ENCODE measurements at places on chromosomes 7 and 10.

DNA sequence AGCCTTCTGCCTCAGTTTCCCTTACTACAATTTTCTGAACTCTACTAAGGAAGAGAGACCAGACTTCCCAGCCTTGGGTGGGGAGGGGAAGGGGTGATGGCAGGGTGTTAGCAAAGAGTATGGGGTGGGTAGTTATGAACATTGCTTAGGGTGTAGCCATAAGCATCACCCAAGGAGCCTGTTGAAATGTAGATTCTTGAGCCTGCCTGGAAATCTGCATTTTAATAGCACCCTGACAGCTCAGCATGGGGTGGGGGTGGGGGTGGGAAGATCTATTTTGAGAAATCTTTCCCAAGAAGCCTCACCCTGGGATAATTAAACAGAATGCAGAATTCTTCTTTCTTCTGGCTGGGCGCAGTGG, 164.8 kb downstream of the NRF1 start:
- DNase-seq, result no peak

DNA sequence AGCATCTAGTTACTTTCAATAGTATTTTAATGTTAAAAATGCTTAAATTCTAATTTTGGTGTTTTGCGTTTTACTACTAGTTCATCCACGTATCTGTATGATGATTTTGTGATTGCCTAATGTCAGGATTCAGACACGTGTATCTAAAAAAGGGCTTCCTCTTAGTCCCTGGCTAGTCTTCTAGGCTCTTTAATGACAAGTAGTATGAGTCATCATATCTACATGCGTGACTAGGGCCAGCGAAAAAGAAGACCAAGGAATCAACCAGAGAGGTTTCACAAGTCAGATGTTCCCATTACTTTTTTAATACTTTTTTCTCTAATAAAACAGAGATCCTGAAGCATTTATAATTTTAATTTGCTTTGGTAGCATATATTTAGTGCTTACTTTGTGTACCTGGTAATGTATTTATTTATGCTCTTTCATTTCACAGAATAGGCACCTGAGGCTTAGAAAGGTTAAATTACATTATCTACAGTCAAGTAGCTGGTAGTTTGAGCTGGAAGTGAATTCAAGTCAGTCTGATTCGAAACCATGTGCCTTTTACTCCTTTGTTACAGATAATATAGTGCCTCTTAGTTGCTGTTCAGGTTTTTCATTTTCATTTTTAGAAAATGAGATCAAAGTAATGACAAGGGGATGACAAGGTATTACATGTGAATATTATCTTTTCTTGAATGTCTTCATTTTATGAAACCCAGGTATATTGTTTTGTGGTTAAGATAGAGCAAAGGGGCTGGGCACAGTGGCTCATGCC, 140.3 kb downstream of the FOXP2 start:
- DNase-seq, result peak; percentile 80

DNA sequence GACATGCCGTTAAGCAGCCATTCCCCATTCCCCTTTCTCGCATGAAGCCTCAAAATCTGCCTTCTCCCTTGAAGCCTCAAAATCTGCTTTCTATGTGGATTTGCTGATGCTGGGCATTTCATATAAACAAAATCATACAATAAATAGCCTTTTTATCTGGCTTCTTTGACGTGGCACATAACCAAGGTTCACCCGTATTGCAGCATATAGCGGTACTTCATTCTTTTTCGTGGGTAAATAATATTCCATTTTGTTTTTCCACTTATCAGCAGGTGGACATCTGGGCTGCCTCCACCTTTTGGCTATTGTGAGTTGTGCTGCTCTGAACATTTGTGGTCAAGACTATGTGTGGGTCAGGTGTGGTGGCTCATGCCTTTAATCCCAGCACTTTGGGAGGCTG, 57.0 kb downstream of the BRI3 start:
- no peak for DNase-seq

GRCh38 chr10:52216852-52217251, 97.2 kb upstream of the DKK1 start:
- DNase-seq, result peak; percentile 66

- peak; percentile 88 for DNase-seq
Observed at GRCh38 chr7:121449329-121449728, 53.2 kb upstream of the FAM3C start.

DNA sequence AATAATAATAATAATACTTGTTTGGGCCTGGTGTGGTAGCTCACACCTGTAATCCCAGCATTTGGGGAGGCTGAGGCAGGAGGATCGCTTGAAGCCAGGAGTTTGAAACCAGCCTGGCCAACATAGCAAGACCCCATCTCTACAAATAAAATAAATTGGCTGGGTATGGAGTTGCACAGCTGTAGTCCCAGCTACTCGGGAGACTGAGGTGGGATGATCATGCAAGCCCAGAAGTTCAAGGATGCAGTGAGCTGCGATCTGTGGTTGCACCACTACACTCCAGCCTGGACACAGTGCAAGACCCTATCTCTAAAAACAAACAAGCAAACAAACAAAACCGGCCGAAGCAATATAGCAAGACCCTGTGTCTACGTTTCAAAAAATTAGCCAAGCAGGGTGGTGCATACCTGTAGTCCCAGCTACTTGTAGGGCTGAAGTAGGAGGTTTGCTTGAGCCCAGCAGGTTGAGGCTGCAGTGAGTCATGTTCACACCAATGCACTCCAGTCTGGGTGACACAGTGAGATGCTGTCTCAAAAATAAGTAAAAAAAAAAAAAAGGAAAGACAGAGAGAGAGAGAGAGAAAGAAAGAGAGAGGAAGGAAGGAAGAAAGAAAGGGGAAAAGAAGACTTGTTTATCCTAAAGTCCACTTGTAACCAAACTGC, 85.6 kb upstream of the KDM7A start:
- no peak for DNase-seq

GRCh38 chr7:43274752-43275151, 162.3 kb downstream of the HECW1 start:
- DNase-seq, result no peak

DNA sequence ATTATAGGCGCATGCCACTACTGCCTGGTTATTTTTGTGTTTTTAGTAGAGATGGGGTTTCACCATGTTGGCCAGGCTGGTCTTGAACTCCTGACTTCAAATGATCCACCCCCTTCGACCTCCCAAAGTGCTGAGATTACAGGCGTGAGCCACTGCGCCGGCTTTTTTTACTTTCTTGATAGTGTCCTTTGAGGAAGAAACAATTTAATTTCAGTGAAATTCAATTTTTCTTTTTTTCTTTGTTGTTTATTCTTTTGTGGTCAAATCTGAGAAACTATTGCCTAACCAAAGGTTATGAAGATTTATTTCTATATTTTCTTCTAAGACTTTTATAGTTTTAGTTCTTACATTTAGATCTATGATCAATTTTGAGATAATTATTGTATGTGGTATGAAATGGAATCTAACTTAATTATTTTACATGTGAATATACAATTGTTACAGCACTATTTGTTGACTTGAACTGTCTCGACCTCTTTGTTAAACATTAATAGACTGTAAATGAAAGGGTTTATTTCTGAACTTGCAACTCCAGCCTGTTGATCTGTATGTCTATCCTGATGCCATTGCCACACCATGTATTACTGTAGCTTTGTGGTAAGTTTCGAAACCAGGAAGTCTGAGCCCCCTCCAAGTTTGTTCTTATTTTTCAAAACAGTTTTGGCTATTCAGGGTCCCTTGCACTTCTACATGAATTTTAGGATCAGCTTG, 19.8 kb upstream of the RASSF4 start:
- peak; percentile 11 for DNase-seq

DNA sequence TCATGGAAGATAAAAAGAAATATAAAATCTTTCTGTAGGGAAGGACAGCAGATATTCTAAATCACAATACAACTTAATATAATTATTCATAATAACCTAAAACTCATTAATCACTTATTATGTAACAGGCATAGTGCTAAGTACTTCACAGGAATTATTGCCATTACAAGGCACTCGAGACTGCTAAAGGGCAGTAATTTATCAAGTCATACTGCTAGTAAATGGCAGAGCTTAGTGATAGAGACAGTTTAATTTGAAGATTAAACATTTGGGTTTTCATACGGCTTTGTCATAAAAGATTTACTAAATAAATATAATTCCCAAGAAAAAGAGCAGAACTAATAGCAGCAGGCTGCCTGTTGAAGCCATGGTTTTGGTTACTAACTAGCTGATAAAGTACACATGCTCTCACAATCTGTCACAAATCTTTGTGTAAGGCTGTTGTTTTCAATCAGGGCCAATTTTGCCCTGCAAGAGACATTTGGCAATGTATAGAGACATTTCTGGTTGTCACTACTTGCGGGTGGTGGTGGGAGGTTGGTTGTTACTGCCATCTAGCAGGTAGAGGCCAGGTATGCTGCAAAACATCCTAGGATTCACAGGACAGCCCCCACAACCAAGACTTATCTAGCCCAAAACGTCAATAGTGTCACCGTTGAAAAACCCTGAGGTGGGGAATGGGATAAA, 233.3 kb upstream of the CACNA2D1 start:
- no peak for DNase-seq

GRCh38 chr7:28937103-28937502, 21.0 kb downstream of the TRIL start:
- DNase-seq, result no peak

- no peak for DNase-seq
Observed at GRCh38 chr7:154426778-154427177, 374.6 kb downstream of the DPP6 start.

DNA sequence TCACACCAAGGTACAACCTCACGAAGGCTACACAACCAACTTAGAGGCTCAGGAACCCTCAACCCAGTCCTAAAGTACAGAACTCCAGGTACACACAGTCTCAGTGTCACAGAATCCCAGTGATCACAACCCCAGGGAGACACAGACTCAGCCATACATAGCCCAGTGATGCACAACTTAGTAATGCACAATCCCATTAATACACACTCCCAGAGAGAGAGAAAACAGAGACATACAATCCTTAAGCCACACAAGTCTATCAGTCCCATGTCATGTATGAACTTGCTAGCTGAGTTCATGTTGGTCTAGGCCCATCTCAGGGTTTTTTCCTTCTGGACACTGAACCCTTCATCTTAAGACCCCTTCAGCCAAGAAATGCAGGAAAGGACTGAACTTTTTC, 4.6 kb downstream of the KCNIP2 start:
- DNase-seq, result no peak

- DNase-seq, result peak; percentile 80
Observed at GRCh38 chr10:99431190-99431760, 851 bp upstream of the GOT1 start.

GRCh38 chr10:132396494-132397035, 435 bp upstream of the PWWP2B start:
- DNase-seq, result peak; percentile 82

- DNase-seq, result peak; percentile 32
Observed at GRCh38 chr10:79320820-79321493, 26.3 kb upstream of the PPIF start.

DNA sequence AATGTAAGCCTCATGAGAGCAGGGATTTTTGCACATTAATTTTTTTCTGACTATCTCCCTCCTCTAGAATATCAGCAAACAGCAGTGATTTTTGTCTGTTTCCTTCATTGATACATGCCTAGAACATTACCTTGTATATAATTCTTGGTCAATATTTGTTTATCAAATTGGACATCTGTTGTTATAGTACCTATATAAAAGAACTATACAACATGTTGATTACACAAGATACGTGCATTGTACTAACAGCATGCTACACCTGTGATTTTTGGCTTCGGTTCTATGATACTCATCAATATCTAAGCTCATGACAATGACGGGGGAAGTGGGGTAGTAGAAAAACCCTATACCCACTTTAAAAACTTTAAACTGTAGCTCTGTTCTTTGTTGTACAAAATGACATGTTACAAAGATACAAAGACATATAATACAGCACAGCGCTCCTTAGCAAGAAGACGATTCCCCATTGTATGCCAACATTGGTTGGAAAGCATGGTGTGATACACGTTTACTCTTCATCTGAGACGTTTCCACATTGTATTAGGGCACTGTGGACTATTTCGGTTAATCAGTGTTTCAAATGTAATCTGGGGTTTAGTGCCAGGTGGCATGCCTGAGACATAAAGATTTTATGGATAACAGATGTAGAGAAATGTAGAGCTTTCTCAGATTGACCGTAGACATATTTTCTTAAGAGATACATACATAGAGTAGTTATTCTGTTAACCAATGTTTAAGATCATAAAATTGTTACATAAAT, 70.5 kb upstream of the FOXP2 start:
- no peak for DNase-seq

DNA sequence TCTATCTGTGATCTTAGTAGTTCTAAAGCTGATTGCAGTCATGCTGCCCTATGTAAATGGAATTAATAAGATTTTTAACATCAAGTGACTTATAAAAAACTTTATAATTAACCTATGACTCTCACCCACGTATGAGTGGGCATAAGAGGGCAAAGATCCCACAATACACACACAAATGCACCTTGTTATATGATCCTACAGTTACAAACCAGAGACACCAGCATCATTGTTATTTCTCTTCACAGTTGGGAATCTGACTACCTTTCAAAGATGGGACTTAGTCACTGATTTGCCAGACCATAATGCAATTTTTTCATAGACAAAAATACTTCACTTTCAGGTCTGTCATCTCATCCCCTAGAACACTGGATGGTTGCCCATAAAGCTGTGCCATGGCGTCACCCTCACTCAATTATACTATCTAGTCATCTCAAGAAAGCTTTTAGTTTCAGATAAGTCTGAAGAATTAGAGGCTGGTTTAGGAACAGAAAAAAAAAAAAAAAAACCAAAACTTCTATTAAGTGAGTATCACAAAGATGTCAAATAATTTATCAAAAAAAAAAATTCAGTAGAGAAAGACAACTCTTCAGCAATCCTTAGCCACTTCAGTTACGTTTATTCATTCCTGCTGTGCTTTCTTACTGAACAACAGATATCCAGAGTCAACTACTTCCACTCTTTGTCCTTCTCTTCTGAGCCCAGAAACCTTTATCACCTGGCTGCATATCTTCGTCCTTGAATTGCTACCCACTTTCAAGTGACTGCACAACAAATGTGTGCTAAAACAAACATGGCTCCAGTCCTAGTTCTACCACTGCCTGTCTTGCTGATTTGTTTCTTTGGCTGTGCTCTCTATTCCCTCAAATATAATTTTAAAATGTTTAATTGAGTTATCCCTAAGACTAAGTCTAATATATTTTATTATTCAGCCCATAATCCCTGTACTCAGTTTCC, 175.0 kb upstream of the CHRM2 start:
- DNase-seq, result no peak

- no peak for DNase-seq
Observed at GRCh38 chr10:91632671-91633550, at the start of gene PPP1R3C. TSS of gene PPP1R3C (minus strand) at chr10:91633071. CDS start at chr10:91632969, 102 bp downstream.

GRCh38 chr10:79068203-79068561, 584 bp upstream of the ZMIZ1 start:
- DNase-seq, result peak; percentile 79

DNA sequence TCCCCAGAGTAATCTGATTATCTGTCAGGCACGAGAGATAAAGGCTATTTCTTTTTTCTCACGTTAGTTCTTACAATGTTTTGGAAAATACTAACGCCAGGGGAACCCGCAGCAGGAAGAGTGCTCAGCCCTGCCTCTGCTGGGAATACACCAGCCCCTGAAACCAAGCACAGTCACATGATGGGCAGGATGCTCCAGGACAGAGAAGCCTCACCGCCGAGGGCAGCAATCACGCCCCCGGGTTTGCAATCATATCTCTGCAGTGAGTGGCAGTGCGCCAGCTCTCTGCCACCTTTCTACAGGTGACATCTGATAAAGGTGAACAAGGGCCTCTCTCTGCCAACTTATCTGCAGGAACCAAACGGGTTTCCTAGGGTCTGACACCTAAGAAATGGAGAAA, 39.8 kb downstream of the BRI3 start:
- DNase-seq, result no peak

- DNase-seq, result no peak
Observed at GRCh38 chr10:1551636-1552338, 185.5 kb downstream of the ADARB2 start.

- no peak for DNase-seq
Observed at GRCh38 chr7:34849163-34849960, 187.9 kb downstream of the DPY19L1 start.

All from OCI-M1 (cell line).